ENCODE measurements at places on chromosomes 2 and 18.

- no peak overlapping the region for H3K27ac ChIP-seq
- H3K4me3 ChIP-seq: no peak overlapping the region
- no peaks in the 10 kb centered on the region for H3K27me3 ChIP-seq
- no peaks in the 10 kb centered on the region for H3K36me3 ChIP-seq
- ATAC-seq: no peak
These were observed 144.9 kb downstream of the TXNL1 start for GRCh38 chr18:56493531-56493930.

DNA sequence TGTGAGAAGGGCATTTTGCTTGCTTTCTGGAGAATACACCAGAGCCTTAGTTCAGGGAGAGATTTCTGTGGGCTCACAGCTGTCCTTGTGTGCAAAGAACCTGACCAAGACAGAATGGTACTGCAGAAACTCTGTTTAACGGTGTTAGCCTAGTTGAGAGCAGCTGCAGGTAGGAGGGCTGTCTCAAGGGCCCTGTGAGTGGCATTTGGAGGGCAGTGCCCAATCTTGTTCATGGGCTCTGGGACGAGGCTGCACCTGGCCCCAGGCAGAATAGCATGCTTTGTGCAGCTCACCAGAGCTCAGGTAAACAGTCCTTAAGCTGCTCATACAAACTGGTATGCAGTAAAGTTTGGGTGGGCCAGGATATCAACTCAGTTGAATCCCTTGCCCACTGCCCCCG is 16.9 kb upstream of the RGPD4 start:
- no peak overlapping the region for H3K4me3 ChIP-seq
- no peaks in the 10 kb centered on the region for H3K27me3 ChIP-seq
- H3K27ac ChIP-seq: no peak overlapping the region
- peaks cover 20% of the 10 kb centered on the region for H3K4me1 ChIP-seq

DNA sequence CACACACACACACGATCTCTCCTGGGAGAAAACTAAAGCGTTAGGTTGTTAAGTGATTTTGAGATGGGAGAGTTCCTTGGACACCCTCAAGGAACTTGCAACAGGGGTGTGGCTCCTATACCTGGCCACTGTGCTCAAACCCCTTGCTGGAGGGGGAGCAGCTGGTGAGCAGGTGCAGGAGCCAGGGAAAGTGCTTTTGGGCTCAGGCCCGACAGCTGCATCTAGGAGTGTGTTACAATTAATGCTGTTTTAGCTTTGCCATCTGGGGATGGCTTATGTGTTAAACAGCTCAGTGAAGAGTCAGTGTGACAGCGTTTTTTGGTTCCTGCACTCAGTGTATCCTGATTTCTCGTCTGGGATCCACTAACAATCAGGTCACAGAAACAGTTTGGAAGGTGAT is 510.8 kb downstream of the TRIB2 start:
- H3K4me1 ChIP-seq: no peaks in the 10 kb centered on the region
- ATAC-seq: no peak
- H3K4me3 ChIP-seq: no peak overlapping the region
- H3K27me3 ChIP-seq: no peaks in the 10 kb centered on the region
- H3K27ac ChIP-seq: no peak overlapping the region

DNA sequence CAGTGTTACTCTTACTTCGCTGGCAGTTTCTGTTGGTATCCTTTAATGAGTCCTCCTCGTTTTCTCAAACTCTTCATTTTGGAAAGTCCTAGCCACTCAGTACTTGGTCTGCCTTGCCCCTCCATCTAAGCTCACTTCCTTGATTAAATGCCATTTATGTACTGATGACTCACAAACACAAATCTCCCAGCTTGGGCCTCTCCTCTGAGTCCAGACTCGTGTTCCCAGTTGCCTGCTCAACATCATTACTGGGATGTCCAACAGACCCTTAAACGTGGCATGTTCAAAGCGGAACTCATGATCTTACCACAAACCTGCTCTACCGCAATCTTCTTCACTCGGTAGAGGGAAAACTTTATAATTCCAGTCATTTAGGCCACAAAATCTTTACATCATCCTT is 13.8 kb upstream of the CCDC68 start:
- H3K27me3 ChIP-seq: no peaks in the 10 kb centered on the region
- no peak overlapping the region for H3K27ac ChIP-seq
- no peaks in the 10 kb centered on the region for H3K36me3 ChIP-seq
- H3K4me3 ChIP-seq: no peak overlapping the region
- no peaks in the 10 kb centered on the region for H3K4me1 ChIP-seq
- ATAC-seq: no peak

DNA sequence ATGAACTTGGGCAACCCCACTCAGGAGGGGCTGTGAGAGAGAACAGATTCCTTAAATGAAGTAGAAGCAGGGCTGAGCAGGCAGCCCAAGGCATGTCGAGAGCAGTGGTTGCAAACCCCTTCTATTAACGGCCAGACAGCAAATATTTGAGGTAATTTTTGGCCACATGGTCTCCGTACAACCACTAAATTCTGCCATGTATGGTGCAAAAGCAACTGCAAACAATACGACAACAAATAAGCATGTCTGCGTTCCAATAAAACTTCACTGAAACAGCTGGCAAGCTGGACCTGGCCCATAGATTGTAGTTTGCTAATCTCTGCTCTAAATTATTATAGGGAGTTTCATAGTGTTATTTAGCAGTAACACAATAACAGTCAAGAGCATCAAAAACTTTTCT is 217.0 kb upstream of the ZNF521 start:
- no peaks in the 10 kb centered on the region for H3K36me3 ChIP-seq
- no peaks in the 10 kb centered on the region for H3K4me1 ChIP-seq
- no peak for ATAC-seq
- no peak overlapping the region for H3K4me3 ChIP-seq
- no peak overlapping the region for H3K27ac ChIP-seq
- H3K27me3 ChIP-seq: no peaks in the 10 kb centered on the region

- peaks cover 90% of the 10 kb centered on the region for H3K36me3 ChIP-seq
- no peaks in the 10 kb centered on the region for H3K4me1 ChIP-seq
- no peak overlapping the region for H3K4me3 ChIP-seq
- no peak for ATAC-seq
- no peaks in the 10 kb centered on the region for H3K27me3 ChIP-seq
These were observed 38.5 kb downstream of the KCTD18 start for GRCh38 chr2:200471324-200471848.

GRCh38 chr2:85501248-85501647 is 37.7 kb upstream of the MAT2A start:
- peak overlapping the region; percentile 18 for H3K27ac ChIP-seq
- ATAC-seq: no peak
- H3K36me3 ChIP-seq: no peaks in the 10 kb centered on the region
- no peak overlapping the region for H3K4me3 ChIP-seq
- H3K4me1 ChIP-seq: peaks cover 39% of the 10 kb centered on the region

DNA sequence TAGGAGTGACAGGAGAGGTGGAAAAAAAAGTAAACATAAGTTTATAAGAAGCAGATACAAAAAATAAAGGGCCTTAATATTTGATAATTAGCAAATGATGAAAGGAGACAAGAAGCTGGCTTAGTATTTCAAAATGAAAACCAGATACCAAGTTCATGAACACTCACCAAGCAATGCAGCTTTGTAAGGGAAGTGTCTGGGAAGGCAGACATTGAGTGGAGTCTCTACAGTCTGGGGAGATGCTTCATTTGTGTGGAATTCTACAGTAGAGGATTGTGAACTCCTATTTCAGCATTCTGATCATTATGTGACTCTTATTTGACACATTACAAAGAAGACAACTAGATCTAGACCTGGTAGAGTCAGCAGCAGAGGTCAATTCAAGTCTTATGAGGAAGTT is 1072.7 kb downstream of the DSC3 start:
- H3K27ac ChIP-seq: no peak overlapping the region
- H3K4me1 ChIP-seq: no peaks in the 10 kb centered on the region
- H3K36me3 ChIP-seq: no peaks in the 10 kb centered on the region
- no peak overlapping the region for H3K4me3 ChIP-seq
- ATAC-seq: no peak

- ATAC-seq: no peak
- no peaks in the 10 kb centered on the region for H3K36me3 ChIP-seq
- H3K27ac ChIP-seq: no peak overlapping the region
- H3K4me1 ChIP-seq: no peaks in the 10 kb centered on the region
- H3K27me3 ChIP-seq: no peaks in the 10 kb centered on the region
These were observed 229.7 kb downstream of the EPHA4 start for GRCh38 chr2:221342388-221342787.

DNA sequence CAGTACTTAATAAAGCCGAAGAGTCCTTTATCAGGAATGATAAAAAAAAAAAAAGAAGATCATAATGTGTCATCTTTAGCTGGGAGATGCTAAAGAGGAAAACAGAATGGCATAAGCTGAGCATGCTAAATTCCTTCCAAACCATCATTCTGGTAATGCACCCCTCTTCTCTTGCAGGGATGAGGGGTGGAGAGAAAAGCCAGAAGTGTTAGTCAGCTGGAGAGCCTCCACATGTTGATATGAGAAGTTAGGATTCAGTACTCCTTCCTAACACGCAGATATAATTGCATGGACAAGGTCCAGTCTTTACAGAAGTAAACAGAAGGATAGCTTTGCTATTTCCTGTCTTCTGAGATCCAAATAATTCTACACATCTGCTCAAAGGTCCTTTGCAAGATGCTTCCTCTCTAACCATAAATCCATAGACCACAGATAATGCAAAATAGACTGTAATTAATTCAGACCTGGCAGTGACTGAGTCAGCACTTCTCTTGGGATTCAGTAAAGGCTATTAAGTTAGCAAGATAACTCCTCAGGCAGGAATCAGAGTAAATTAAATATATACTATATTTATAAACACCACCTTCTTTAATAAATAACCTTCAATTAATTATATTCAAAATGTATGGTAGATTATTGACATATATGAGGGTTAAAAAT is 930.0 kb upstream of the KLHL29 start:
- H3K4me3 ChIP-seq: no peak overlapping the region
- ATAC-seq: no peak
- no peaks in the 10 kb centered on the region for H3K27me3 ChIP-seq
- no peaks in the 10 kb centered on the region for H3K4me1 ChIP-seq
- no peak overlapping the region for H3K27ac ChIP-seq

- no peak overlapping the region for H3K27ac ChIP-seq
- no peak overlapping the region for H3K4me3 ChIP-seq
- H3K27me3 ChIP-seq: no peaks in the 10 kb centered on the region
These were observed 20.5 kb downstream of the LNPK start for GRCh38 chr2:175981551-175981950.

GRCh38 chr2:206890926-206891325 is 48.4 kb upstream of the CPO start:
- H3K36me3 ChIP-seq: no peaks in the 10 kb centered on the region
- no peaks in the 10 kb centered on the region for H3K4me1 ChIP-seq
- no peak overlapping the region for H3K4me3 ChIP-seq

DNA sequence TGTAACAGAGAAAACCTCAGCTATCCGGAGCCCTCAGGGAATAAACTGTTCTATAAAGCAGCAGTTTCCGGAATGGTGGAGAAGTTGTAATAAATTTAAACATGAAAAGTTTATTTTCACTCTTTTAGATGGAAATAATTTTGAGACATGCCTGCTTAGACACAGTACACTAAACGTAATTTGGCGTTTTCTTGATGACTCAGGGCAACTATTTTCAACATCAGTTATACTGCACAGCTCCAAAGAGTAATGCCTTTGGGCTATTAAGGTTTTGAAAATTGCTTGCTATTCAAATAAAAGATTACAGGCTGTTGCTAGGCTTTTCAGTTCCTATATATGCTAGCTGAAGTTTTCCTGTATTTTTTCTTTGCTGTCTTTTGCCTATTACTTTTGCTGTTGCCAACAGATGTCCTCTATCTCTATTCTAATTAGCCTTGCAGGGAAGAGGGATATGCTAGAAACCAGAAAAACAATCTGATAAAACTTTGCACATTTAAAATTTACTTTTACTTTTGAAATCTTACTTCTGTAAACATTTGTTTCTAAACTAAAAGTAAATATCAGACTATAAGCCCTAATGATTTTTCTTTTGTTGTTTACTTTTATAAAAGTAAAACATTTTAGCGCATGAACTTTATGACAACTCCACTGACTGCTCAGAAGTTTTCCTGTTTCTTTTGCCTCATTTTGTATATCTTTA is 113.4 kb upstream of the WDSUB1 start:
- peaks cover 57% of the 10 kb centered on the region for H3K36me3 ChIP-seq
- H3K4me1 ChIP-seq: no peaks in the 10 kb centered on the region
- no peaks in the 10 kb centered on the region for H3K27me3 ChIP-seq
- no peak overlapping the region for H3K4me3 ChIP-seq

DNA sequence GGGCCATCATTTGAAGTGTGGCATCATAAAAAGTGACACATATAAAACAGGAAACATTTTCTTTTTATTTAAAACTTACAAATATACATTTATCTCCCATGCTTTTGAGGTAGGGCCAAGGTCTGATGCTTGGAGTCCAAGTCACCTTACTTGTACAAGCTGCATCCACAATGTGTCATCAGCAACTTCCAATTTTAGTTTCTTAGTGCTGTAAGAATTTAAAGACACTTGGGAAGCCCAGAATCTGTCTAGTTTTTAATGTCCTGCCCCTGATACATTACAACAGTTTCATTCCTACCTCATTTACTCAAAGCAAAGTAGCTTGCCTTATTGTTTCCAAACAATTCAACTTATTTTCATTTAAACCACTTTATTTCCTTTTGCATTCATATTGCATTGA is 297.7 kb downstream of the MTX2 start:
- no peak for ATAC-seq
- peaks cover 28% of the 10 kb centered on the region for H3K27me3 ChIP-seq
- H3K27ac ChIP-seq: no peak overlapping the region

DNA sequence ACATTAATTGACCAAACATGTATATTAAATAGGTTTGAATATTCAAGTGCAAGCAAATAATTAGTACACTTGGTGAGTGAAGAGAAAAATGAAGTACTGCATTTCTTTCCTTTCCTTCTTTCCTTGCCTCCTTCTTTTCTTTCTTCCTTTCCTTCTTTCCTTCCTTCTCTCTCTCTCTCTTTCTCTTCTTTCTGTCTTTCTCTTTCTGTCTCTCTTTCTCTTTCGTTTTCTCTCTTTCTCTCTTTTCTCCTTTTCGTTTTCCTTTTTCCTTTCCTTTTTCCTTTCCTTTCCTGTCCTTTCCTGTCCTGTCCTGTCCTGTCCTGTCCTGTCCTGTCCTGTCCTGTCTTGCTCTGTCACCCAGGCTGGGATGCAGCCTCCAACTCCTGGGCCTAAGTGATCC is 119.6 kb downstream of the SH3RF3 start:
- no peaks in the 10 kb centered on the region for H3K27me3 ChIP-seq
- no peaks in the 10 kb centered on the region for H3K36me3 ChIP-seq
- no peak for ATAC-seq
- H3K27ac ChIP-seq: no peak overlapping the region

DNA sequence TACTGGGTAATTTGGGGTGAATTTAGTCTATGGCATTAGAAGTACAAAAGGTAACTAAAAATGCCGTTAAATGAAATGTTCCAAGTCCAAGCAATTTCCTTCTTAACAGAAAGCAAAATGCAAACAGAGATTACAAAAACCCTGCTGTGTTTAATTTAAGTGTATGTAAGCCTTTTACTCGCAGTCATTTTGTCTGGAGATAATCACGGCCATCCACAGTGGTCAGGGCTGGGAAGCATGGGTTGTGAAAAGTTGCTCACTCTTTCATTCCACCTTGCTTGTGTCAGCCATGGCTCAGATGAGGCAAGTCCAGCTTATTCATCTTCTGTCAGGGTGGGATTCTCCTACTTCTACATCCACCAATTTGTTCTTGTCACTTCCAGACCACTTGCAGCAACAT is 983.6 kb upstream of the ZEB2 start:
- ATAC-seq: no peak
- no peaks in the 10 kb centered on the region for H3K27me3 ChIP-seq
